ENCODE measurements at places on chromosomes 6 and 20.

GRCh38 chr6:115271434-115271833 lies 789.3 kb downstream of the FRK start:
- no peaks in the 10 kb centered on the region for H3K4me1 ChIP-seq
- H3K4me3 ChIP-seq = no peak overlapping the region
- H3K36me3 ChIP-seq = no peaks in the 10 kb centered on the region
- DNase-seq = no peak

GRCh38 chr6:105839266-105839665 lies 246.9 kb upstream of the PRDM1 start:
- no peaks in the 10 kb centered on the region for H3K4me1 ChIP-seq
- no peak overlapping the region for H3K27ac ChIP-seq
- no peak for DNase-seq
- H3K27me3 ChIP-seq = no peaks in the 10 kb centered on the region
- no peaks in the 10 kb centered on the region for H3K36me3 ChIP-seq
- H3K4me3 ChIP-seq = no peak overlapping the region

- DNase-seq = no peak
- H3K4me1 ChIP-seq = peaks cover 9% of the 10 kb centered on the region
- H3K36me3 ChIP-seq = peaks cover 44% of the 10 kb centered on the region
Measured at GRCh38 chr6:10733863-10734262, 11.0 kb downstream of the TMEM14C start.

DNA sequence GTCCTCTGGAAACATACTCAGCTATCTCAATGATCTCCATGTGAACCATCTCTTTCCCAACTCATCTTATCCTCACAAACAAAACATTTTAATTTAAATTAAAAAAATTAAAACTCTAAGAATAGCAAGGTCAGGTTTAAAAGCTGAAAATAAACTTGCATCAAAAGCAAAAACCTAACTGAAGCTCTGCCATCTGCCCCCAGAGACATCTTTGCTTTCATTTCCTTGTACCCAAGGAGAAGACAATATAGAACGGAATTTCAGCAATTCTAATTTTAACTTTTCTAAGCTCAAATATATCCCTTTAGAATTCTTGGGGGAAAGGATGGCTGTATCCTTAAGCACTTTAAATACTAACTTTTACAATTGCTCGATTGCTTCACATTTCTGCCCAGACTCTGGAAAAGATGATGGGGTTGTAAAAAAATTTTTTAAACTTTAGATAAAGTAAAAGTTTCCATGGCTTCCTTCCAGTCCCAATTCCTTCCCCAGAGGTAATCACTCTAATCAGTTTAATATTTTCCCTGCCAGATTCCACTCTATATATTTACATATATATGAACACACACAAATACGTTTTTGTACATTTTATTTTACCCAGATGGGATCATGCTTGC lies 69.2 kb upstream of the SMIM29 start:
- peaks cover 47% of the 10 kb centered on the region for H3K4me1 ChIP-seq
- no peak overlapping the region for H3K4me3 ChIP-seq
- peak overlapping the region; percentile 44 for H3K27ac ChIP-seq
- DNase-seq = no peak
- H3K27me3 ChIP-seq = no peaks in the 10 kb centered on the region
